ENCODE measurements at places on chromosomes 3 and 15. TPM values are rescaled to one million over a fixed set of nuclear protein-coding genes. Genes with fewer than 3 reads are reported as not detected.

- DNase-seq: no peak
Measured at GRCh38 chr3:126076140-126076539, 7.8 kb downstream of the SLC41A3 start.

DNA sequence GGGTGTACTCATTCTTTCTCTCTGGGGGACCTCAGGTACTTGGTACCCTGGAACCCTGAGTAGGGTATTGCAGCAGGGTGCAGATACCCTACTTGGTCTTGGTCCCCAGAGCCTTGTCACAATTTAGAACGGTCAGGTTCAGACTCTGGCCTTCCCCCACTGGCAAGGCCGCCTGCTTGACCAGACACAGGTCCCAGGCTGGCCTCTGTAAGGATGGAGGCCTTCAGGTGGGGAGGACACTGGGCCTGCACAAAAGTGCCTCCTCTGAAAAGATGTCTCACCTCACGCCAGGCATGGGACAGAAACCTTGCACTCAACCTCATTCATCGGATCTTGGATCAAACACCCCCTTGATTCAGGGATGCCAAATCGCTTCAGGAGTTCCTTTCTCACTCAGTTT is 158.4 kb downstream of the KLF13 start:
- DNase-seq: no peak

DNA sequence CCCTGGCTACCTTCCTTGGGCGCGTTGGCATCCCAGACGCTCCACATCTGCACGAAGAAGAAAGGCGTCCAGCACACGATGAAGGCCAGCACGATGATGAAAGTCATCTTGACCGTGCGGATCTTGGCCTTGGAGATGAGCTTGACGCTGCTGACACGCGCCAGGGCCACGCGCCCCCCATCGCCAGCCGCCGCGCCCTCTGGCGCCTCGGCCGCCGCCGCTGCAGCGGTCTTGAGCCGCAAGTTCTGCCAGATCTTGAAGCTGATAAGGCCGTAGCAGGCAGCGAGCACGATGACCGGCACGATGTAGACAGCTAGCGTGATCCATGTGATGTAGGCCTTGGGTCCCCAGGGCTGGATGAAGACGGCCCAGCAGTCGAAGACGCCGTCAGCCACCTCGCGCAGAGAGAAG is 2.2 kb downstream of the OXTR start:
- no peak for DNase-seq

The BCL2A1 gene
- total RNA-seq: 1.1 TPM

Data from right cardiac atrium (tissue), 5 donors.